Fibroblast of skin of right quadriceps (primary cell): ENCODE measurements at places on chromosomes 5 and 9.
A peak's percentile ranks its signal among the peaks of the same experiment; 100 is the strongest.

- DNase-seq: no peak
These were observed 5.6 kb downstream of the RMI1 start for GRCh38 chr9:83986195-83986594.

GRCh38 chr5:176614805-176615478, 5.0 kb upstream of the GPRIN1 start:
- peak; percentile 72 for DNase-seq

- peak; percentile 52 for DNase-seq
These were observed 64.9 kb upstream of the ECM2 start for GRCh38 chr9:92600462-92601261.

- DNase-seq: peak; percentile 7
These were observed 30.2 kb downstream of the FOXI1 start for GRCh38 chr5:170135796-170136490.

GRCh38 chr5:177565046-177565445, 10.7 kb upstream of the FAM193B start:
- no peak for DNase-seq

DNA sequence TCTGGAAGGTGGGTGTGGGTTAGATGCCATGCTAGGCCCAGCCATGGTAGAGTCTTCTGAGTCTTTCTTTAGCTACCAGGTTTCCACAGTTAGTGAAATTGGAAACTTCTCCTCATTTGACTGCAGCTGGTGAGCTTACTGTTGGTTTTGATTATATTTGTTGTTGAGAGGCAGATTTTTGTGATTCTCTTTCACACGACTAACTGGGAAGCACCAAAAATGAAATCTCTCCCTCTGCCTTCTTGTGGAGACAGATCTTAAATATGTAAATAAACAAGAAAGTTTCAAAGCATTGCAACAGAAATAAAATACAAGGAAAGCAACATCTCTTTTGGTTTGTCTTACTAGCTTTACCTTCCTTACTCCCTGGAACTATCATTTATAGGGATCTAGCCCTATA, 122.2 kb downstream of the CEMIP2 start:
- DNase-seq: no peak
